ENCODE measurements at places on chromosomes 16 and 17. TPM values are rescaled to one million over a fixed set of nuclear protein-coding genes. Genes with fewer than 3 reads are reported as not detected.

TAF15 gene
- 62.5 TPM for total RNA-seq

RAP1GAP2 gene
- total RNA-seq = 0.99 TPM

TEKT1 gene
- total RNA-seq = not detected

EMP2 gene
- total RNA-seq = 38.4 TPM

DLX4 gene
- total RNA-seq = not detected

P2RX5 gene
- 1.5 TPM for total RNA-seq

CLDN7 gene
- 3.5 TPM for total RNA-seq

SDR42E1 gene
- under 0.01 TPM for total RNA-seq

FBXO39 gene
- 0.37 TPM for total RNA-seq

FBXL16 gene
- total RNA-seq = 0.13 TPM

ABCA6 gene
- 127 TPM for total RNA-seq

ACAP1 gene
- total RNA-seq = 2.2 TPM

NSRP1 gene
- total RNA-seq = 13.9 TPM

OR3A1 gene
- total RNA-seq = not detected

KRT33A gene
- not detected for total RNA-seq

MEAK7 gene
- 14.5 TPM for total RNA-seq

All from aortic smooth muscle cell (primary cell).